ENCODE measurements at places on chromosomes 11 and 22. TPM values are rescaled to one million over a fixed set of nuclear protein-coding genes. Genes with fewer than 3 reads are reported as not detected.

Gene TSGA10IP
- not detected for polyA plus RNA-seq

GRCh38 chr11:124331873-124332272, 11.9 kb upstream of the OR8D2 start:
- peaks cover 2% of the 10 kb centered on the region for H3K27me3 ChIP-seq
- H3K36me3 ChIP-seq, result no peaks in the 10 kb centered on the region
- DNase-seq, result no peak
- no peak overlapping the region for H3K4me3 ChIP-seq

GRCh38 chr11:88535916-88536547, 198.5 kb upstream of the CTSC start:
- peaks cover 19% of the 10 kb centered on the region for H3K4me1 ChIP-seq
- H3K27ac ChIP-seq, result peak overlapping the region; percentile 6
- DNase-seq, result peak; percentile 7
- no peaks in the 10 kb centered on the region for H3K36me3 ChIP-seq
- peaks cover 1% of the 10 kb centered on the region for H3K27me3 ChIP-seq
- no peak overlapping the region for H3K4me3 ChIP-seq

DNA sequence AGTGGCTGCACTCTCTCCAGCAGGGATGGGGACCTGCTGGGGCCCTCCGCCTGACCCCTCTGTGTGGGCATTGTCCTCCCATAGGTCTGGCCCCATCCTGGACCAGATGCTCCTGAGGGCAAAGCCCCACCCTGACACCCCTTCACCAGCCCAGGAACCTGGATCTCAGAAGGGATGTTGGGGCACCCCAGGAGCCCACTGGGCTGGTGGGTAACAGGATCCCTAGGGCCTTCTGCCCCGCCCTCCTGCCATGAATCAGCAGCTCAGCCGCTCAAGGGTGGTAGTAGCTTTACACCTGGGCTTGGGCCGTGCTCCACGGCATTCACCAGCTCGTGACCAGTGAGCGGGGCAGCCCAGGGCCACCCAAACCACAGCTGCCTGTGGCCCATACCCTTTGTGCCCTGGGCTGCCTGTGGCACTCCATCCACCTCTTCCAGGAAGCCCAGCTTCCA, 1.0 kb upstream of the MAPK12 start:
- peaks cover 9% of the 10 kb centered on the region for H3K27me3 ChIP-seq
- no peaks in the 10 kb centered on the region for H3K36me3 ChIP-seq
- no peak overlapping the region for H3K27ac ChIP-seq

DNA sequence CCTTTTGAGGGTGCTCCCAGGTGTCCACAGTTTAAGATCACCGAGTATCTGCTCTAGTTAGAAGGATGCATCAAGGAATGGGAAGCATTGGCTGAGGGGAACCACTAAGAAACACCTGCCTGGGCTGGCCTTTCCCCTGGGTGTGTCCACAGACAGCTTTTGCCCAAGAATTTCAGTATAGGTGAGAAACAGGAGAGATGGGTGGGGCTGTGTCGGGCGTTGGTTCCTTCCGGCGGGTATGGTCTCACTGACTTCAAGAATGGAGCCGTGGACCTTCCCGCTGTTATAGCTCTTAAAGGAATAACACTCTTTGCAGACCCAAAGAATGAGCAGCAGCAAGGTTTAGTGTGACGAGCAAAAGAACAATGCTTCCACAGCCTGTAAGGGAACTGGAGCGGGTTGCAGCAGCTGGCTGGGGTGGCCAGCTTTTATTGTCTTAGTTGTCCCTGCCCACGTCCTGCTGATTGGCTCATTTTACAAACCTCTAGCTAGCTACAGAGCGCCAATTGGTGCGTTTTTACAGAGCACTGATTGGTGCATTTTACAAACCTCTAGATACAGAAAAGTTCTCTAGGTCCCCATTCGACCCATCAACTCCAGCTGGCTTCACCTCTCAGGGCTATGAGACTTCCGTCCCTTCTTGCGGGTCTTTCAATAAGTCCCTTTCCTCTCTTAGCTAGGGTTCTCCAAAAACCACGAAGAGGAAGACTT, 2.4 kb downstream of the FADS1 start:
- H3K27me3 ChIP-seq, result peaks cover 4% of the 10 kb centered on the region
- peaks cover 13% of the 10 kb centered on the region for H3K4me1 ChIP-seq
- peak; percentile 23 for DNase-seq
- H3K36me3 ChIP-seq, result peaks cover 4% of the 10 kb centered on the region
- H3K4me3 ChIP-seq, result peak overlapping the region; percentile 89

Gene DCHS1
- 0.11 TPM for polyA plus RNA-seq

DNA sequence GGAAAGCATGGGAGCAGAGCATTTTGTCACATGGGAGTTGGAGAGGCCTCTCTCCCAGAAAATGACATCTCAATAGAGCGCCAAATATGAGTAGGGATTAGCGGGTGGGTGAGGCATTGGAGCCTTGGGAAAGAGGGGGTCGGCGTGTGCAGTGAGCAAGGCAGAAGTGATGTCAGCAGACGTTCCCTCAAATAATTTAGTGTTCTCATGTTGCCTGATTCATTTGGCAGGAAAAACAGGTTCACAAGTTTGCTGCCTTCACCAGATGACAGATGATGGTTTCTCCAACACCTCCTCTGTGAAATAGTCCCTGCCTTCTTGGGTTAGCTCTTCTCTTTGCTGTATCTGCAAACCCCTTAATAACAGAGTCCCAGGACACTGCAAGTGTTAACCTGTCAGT, 118.5 kb upstream of the ARHGAP20 start:
- H3K4me3 ChIP-seq, result no peak overlapping the region
- no peak for DNase-seq
- H3K27me3 ChIP-seq, result no peaks in the 10 kb centered on the region
- H3K27ac ChIP-seq, result no peak overlapping the region
- no peaks in the 10 kb centered on the region for H3K36me3 ChIP-seq
- H3K4me1 ChIP-seq, result no peaks in the 10 kb centered on the region

GRCh38 chr11:62546244-62546928, at the start of gene AHNAK:
TSS of gene AHNAK (minus strand) at chr11:62546806. CDS start at chr11:62536098, 10,708 bp downstream.
- H3K4me1 ChIP-seq, result peaks cover 56% of the 10 kb centered on the region
- peaks cover 3% of the 10 kb centered on the region for H3K27me3 ChIP-seq
- no peaks in the 10 kb centered on the region for H3K36me3 ChIP-seq
- peak; percentile 72 for DNase-seq
- H3K4me3 ChIP-seq, result peak within 1 kb of the TSS; percentile 96

GRCh38 chr22:37063431-37064420, 12.2 kb downstream of the KCTD17 start:
- no peaks in the 10 kb centered on the region for H3K4me1 ChIP-seq
- H3K4me3 ChIP-seq, result no peak overlapping the region
- peaks cover 5% of the 10 kb centered on the region for H3K36me3 ChIP-seq
- H3K27ac ChIP-seq, result no peak overlapping the region
- no peak for DNase-seq

DNA sequence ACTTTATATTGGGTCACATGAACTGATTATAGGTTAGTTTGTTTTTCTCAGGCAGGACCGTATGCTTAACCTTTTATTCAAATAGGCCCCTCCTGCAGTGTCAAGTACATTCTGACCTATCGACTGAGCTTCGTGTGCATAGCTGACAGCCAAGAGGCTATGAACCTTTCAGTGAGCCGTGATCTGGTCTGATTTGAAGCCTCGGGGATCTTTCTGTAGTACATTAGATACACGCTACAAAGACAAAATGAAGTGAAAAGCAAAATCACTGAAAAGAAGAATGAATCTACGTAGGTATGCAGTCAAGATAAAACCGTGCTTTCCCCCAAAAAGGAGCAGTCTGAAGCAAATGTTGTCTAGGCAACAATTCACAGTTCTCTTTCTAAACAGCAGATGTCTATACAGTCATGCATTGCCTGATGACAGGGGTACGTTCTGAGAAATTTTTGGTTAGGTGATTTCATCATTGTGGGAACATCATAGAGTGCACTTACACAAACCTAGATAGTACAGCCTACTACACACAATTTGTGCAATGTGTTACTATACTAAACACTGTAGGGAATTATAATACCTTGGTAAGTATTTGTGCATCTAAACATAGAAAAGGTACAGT, 18.1 kb downstream of the JHY start:
- no peaks in the 10 kb centered on the region for H3K27me3 ChIP-seq
- H3K36me3 ChIP-seq, result no peaks in the 10 kb centered on the region
- no peaks in the 10 kb centered on the region for H3K4me1 ChIP-seq
- H3K4me3 ChIP-seq, result no peak overlapping the region

Gene MRGPRX1
- polyA plus RNA-seq, result not detected

Gene C22orf31
- polyA plus RNA-seq, result not detected

Gene FXYD6
- not detected for polyA plus RNA-seq

DNA sequence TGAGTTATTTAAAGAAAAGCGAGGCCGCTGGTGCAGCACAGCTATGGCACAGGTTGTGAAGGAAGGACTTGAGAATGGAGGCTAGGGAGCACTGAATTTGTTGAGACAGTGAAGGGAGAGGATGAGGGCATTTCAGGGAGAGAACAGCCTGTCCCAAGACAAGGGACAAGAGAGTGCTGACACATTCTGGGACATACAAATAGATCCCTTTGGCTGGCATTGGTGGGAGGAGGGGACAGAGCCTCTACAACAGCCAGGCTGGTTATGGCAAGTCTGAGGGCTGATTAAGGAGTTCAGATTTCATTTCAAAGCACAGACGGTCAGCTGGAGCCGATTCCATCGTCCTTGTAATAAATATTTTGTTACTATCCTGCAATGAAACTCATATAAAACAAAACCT, 1.7 kb upstream of the SLC29A2 start:
- H3K4me3 ChIP-seq, result no peak overlapping the region
- no peak for DNase-seq
- H3K4me1 ChIP-seq, result peaks cover 9% of the 10 kb centered on the region

Gene SEPTIN3
- polyA plus RNA-seq, result not detected

DNA sequence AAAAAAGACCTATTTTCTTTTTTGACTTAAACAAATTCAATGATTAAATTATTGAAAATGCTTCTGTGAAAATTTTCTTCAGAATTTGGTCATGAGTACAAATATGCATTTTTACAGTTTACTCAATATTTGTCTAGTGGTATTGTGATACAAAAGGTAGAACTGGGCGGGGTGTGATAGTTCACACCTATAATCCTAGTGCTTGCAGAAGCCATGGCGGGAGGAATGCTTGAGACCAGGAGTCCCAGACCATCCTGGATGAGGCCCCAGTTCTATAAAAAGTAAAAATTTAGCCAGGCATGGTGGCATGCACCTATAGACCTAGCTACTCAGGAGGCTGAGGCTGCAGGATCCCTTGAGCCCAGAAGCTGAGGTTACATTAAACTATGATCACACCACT, 90.6 kb downstream of the ARHGAP42 start:
- no peaks in the 10 kb centered on the region for H3K27me3 ChIP-seq
- H3K4me3 ChIP-seq, result no peak overlapping the region
- peaks cover 7% of the 10 kb centered on the region for H3K4me1 ChIP-seq
- no peak overlapping the region for H3K27ac ChIP-seq
- no peak for DNase-seq

- H3K4me3 ChIP-seq, result no peak overlapping the region
- H3K27ac ChIP-seq, result no peak overlapping the region
Observed at GRCh38 chr11:128946648-128947047, 4.0 kb upstream of the TP53AIP1 start.

GRCh38 chr22:22099833-22100812, 117.5 kb upstream of the TOP3B start:
- DNase-seq, result no peak
- peaks cover 4% of the 10 kb centered on the region for H3K27me3 ChIP-seq
- no peaks in the 10 kb centered on the region for H3K4me1 ChIP-seq
- H3K27ac ChIP-seq, result no peak overlapping the region

DNA sequence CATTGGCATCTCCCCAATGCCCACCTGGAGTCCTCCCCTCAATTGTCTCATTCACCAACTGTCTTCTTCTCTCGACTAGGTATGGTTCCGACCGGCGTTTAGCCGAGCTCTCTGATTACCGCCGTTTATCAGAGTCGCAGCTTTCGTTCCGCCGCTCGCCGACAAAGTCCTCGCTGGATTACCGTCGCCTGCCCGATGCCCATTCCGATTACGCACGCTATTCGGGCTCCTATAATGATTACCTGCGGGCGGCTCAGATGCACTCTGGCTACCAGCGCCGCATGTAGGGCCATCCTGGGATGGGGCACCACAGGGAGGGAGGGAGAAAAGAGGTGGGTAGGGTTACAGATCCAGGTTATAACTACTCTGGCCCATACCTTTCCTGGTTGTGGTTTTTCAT, 10.0 kb downstream of the RBM14 start:
- peaks cover 24% of the 10 kb centered on the region for H3K27me3 ChIP-seq
- no peak overlapping the region for H3K4me3 ChIP-seq
- H3K27ac ChIP-seq, result no peak overlapping the region
- DNase-seq, result no peak
- peaks cover 4% of the 10 kb centered on the region for H3K36me3 ChIP-seq
- peaks cover 58% of the 10 kb centered on the region for H3K4me1 ChIP-seq

Gene PKDREJ
- polyA plus RNA-seq, result 0.59 TPM

DNA sequence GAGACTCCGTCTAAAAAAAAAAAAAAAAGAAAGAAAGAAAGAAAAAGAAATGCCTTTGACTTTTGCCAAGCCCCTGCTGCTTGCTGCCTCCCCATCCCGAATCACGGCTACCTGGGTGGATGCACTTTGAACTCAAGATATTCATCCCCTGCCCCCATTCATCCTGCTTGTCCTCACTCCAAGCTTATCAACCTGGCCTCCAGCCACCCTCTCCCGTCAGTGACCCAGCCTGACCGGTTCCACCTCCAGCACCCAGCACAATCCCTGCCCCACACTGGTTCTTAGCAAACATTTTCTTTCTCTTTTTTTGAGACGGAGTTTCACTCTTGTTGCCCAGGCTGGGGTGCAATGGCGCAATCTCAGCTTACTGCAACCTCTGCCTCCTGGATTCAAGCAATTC, 44.4 kb downstream of the CYTH4 start:
- no peaks in the 10 kb centered on the region for H3K36me3 ChIP-seq
- no peak overlapping the region for H3K4me3 ChIP-seq
- no peak overlapping the region for H3K27ac ChIP-seq
- H3K4me1 ChIP-seq, result no peaks in the 10 kb centered on the region

DNA sequence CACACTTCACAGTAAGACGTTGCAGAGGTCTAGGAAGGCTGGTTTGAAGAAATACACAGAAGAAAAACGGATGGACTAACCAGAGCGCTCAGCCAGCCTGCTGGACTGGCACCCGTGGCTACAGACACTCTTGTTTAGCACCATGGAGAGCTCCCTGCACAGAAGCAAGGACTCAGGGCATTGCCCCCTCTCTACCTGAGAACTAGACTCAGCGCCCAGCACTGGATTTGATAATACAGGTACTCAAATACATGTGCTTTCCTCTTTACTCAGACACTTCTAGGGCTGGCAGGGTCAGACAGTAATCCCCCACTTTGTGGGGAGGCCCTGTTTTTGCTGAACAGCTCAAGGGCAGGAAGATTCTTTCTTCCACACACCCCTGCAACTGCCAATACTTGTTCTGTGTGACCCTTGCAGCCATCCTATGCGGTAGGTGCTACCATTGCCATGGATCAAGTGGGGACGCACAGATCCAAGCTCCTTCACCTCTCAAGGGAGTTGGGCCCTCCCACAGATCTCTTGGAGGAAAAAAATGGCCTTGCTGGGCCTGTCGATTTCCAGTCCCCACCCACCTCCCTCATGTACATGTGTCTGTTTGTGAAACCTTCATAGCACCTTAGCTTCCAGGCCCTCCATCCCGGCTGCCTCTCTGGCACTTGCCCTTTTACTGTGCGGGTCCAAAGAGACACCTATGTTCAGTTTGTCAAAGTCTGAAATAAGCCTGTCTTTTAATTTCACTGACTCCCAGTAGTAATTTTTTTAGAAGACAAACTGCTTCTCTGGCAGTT, 5.1 kb upstream of the P2RX6 start:
- no peak for DNase-seq
- no peak overlapping the region for H3K4me3 ChIP-seq
- peaks cover 7% of the 10 kb centered on the region for H3K27me3 ChIP-seq
- H3K36me3 ChIP-seq, result peaks cover 5% of the 10 kb centered on the region

Gene SCO2
- polyA plus RNA-seq, result 9.9 TPM

Measured in immature natural killer cell (primary cell).